ENCODE measurements at places on chromosomes 4 and X.

DNA sequence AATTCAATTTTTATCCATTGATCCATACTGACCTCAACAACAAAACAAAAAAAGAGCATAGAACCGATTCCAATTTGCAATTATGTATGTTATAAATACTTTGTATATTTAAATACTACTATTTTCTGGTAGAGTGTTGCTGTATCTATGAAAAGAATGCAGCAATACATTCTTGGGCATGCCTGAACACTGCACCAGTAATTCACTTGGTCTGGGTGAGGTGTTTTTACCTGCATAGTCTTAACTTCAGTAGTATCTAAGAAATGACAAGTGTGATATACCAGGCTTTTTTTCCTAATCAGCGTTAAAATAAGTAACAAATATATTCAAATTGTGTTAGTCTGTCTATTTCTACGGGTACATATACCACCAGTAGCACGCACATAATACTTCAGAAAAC, 120.2 kb downstream of the KLHL13 start:
- no peak for DNase-seq

GRCh38 chr4:185088899-185089298, 54.2 kb upstream of the SLC25A4 start:
- no peak for DNase-seq

- no peak for DNase-seq
Measured at GRCh38 chr4:103329642-103330041, 131.5 kb upstream of the CENPE start.

DNA sequence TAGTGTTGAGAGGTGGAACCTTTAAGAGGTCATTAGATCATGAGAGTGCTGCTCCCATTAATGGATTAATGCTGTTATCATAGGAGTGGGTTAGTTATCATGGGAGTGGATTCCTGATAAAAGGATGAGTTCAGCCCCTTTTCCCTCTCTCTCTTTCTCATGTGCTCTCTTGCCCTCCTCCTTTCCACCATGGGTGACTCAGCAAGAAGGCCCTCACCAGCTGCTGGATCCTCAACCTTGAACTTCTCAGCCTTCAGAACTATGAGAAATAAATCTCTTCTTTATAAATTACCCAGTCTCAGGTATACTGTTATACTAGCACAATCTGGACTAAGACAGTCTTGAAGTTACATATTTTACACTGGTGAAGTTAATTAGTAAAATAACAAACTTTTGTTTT, 10.0 kb upstream of the CDKL5 start:
- no peak for DNase-seq

GRCh38 chr4:41934901-41935651, at the start of gene TMEM33:
TSS of gene TMEM33 (plus strand) at chr4:41935429. CDS start at chr4:41935485, 56 bp downstream.
- peak; percentile 79 for DNase-seq

GRCh38 chr4:151325111-151325948, at the start of gene SH3D19:
TSS of gene SH3D19 (minus strand) at chr4:151325605. CDS start at chr4:151325352, 253 bp downstream.
- DNase-seq = no peak

GRCh38 chr4:11765849-11766453, 337.3 kb upstream of the HS3ST1 start:
- peak; percentile 1 for DNase-seq

DNA sequence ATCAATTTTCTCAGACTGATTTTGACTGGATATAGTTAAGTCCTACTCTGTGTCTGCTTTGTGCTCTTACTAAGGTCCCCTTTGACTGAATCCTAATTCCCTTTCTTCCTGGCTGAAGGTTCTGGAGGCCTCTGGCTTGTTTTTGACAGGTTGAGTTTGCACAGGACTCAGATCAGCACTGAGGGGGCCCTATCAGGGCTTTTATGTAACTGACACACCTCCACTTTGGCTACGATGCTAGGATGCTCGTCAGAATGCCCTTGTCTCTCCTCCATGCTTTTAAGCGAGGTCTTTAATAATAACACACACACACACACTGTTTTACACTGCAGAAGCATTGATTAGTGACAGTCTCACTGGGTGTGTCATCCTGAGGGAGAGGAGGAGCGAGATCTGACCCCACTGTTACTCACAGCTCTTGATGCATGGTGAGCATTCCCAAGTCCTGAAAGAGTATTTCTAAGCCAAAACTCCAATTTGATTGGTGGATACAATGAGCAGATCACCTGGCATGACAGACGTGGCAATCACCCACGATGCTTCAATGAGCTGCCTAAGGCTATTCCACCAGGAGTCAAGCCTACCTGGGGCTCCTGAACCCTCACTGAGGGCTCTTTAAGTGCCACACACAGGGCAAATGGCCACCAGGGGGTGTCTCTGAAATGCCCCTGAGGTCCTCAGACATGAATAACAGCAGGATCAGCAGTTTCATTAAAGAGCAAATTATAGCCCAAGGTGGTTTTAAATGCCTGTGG, 130.4 kb upstream of the CPEB2 start:
- DNase-seq = peak; percentile 12

- DNase-seq = no peak
Measured at GRCh38 chr4:53132132-53132891, 233.5 kb downstream of the SCFD2 start.

DNA sequence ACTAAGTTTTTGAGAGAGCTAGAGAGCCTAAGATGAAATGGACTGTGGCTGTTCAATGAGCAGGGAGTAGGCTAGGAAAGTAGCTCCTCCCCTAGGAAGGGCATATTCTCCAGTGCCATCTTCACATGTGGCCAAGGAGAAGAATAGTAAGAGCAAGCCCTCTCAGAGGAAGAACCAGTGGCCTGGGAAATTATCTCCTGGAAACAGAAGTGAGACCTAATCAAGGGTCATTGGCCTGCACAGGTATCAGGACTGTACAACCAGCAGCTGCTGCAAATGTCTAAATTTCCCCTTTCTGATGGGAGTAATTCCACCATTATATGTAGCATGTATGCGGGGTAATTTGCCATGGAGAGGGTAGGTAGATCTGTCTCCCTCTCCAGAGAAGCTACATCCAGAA, 334.8 kb upstream of the RASGEF1B start:
- no peak for DNase-seq

DNA sequence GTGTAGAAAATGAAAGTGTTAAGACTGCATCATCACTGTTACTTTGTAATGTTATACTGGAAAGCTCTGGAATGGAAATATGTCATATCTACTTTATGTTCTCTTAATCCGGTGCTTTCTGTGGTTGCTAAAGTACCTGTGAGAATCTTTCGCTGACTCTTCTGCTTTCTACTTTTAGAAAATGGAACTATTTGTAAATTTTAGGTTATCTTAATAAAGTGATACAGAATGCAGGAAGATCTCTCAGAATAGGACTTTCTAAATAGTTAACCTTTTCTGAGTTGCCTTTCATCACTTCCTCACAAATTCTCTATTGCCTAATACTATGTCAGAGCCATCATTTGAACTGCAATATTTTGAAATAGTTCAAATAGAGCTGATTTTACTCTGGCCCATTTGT, 69.3 kb downstream of the BMP2K start:
- no peak for DNase-seq

DNA sequence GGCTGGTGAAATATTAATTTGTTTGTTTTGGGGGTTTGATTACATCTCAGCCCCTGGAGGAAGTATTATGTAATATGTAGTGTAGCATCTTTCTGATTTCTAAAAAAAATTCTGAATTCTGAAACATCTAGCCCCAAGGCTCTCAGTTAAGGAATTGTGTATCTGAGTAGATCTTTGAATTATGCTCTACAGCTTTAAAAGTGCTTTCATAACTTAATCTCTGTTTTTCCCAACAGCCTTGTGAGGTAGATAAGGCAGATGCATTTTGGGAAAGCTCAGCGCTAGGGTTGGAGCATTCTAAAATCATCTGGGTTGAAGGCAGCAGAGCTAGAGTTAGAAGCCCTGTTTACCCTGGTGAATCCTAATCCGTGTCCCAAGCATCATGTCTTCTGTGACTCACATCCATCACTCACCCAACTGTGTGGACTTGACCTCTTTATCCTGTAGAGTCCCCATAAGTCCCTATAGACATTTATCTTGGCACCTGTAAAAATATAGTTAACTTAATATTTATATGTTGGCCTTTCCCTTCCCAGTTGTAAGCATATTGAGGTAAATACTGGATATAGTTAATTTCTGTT, 49.8 kb downstream of the FNIP2 start:
- DNase-seq = no peak

DNA sequence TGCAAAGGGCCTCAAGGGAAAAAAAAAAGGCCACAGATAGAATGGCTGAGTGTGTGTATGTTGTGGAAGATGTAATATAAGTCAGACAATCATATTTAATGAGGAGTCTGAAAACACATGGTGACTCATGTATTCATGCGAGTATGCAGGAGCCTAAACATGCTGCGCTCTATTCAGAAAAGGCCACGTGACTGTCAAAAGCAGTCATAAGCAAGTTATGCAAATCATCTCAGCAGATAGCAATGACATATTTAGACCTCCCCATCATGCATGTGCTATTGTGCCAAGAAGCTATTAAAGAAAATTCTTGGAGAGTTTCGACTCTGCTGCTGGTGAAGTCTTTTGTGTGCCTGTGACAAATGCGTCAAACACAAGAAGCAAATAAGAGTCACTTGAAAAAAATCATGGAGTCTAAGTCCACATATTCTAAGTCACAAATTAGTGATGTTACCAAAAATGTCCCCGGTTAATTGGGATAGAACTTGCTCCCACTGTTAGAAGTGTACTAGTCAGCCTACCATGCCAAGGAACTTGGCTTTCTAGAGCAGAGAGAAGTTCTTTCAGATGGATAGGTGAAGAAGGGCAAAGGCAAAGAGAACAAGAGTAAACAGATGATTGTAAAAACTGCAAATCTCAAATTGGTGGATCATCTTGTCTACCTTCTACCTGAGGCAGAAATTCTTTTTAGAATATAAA, 5.0 kb downstream of the LNX1 start:
- no peak for DNase-seq

DNA sequence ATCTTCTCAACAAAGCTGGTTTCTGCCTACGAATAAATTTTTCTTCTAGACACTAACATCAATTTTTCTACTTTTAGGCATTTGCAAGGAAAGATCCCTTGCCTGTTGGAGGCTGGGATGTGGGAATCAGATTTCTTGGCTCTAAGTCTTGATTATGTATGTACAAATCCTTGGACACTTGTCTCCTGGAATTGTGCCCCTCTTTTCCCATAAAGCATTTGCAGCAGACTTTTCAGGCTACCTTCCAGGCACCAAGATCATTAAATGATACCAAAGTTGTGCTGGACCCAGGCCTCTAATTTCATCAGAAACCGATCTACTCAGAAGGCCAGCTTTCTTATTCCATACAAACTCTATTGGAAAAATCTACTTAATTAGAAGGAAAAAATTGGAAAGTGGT, 339.5 kb upstream of the DIPK2B start:
- no peak for DNase-seq

GRCh38 chrX:15059474-15059873, 186.3 kb downstream of the MOSPD2 start:
- no peak for DNase-seq

DNA sequence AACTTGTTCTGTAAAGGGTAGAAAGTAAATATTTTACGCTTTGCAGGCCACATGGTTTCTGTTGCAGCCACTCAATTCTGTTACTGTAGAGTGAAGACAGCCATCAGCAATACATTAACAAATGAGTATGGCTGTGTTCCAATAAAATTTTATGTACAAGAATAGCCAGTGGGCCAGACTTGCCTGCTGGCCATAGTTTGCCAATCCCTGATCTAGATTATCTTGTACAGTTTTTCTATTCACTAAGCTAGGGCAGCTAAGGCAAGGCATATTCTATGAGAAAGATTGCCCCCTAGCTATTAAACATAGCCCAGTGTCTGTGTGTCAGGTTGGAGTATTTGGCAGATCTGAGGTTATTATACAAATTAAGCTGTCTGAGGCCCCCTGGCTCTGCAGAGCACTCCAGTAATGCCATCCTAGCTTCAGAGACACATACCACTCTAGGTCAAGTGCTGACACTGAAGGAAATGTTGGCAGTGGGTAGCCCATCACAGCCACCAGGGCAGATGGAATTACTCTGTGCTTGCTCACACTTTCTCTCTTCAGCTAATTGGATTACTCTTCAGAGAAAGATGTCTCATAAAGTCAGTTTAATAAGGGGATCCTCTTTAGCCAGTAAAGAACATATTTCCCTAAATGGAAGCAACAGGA, 40.7 kb downstream of the MTTP start:
- DNase-seq = no peak

DNA sequence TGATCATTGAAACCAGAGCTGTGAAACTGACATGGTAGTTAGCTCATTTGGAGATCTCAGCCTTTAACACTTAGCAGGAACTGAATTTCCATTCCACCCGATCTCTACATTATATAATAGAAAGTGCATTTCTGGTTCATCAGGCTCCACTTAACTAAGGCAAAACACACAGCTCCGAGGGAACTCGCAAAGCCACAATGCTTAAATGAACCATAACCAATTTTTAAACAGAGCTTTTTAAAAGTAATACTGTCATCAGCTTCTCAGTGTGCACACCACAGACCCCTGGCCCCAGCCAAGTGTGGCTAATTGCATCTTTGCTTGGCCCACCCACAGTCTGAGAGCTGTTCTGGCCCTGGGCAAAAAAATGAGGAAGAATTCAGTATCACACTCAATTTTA, 66.1 kb downstream of the DCHS2 start:
- DNase-seq = no peak

DNA sequence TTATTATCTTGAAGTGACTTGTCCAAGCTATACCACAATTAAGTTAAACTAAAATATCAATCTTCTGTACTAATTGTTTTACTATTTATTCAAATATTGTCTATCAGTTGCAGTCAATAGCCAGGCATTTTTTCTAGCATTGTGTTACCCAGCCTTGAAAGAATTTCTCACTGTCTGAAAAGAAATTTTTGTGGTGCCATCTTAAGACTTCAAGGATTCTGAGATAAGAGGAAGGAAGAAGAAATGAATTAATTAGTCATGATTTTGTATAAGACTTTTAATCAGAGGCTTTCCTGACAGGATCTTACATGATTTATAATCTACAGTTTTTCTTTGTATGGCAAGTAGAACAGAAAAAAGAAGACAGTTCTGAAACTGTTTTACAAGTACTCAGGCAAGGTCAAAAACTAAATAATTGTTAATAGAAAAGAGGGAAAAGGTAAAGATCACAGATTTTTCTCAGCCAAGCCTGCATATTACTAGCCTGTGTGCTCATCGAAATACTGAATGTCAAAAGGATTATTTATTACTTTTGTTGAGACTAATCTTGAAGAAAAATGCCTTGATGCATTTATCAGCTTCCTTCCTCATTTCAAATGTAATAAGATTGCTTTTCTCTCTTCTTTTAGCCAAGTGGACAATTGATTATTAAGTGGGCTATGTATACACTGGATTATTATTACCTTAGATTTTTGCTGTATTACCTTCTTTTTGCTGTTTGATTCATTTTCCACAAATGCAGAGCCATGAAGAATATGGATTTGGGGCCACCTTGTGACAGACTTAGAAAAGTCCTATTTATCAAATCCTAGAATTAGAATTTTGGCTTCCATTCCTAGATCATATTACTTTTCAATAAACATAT, 53.8 kb downstream of the CXCL1 start:
- DNase-seq = no peak
